ENCODE measurements at places on chromosomes 11 and 22.

GRCh38 chr11:31872076-31872443 lies 60.9 kb upstream of the PAX6 start:
- DNase-seq: no peak
- no peaks in the 10 kb centered on the region for H3K4me1 ChIP-seq
- H3K4me3 ChIP-seq: no peak overlapping the region
- H3K36me3 ChIP-seq: no peaks in the 10 kb centered on the region
- H3K27ac ChIP-seq: no peak overlapping the region
- H3K27me3 ChIP-seq: no peaks in the 10 kb centered on the region

- no peaks in the 10 kb centered on the region for H3K36me3 ChIP-seq
- H3K4me1 ChIP-seq: no peaks in the 10 kb centered on the region
These were observed 160.2 kb downstream of the KIRREL3 start for GRCh38 chr11:126840201-126840886.

DNA sequence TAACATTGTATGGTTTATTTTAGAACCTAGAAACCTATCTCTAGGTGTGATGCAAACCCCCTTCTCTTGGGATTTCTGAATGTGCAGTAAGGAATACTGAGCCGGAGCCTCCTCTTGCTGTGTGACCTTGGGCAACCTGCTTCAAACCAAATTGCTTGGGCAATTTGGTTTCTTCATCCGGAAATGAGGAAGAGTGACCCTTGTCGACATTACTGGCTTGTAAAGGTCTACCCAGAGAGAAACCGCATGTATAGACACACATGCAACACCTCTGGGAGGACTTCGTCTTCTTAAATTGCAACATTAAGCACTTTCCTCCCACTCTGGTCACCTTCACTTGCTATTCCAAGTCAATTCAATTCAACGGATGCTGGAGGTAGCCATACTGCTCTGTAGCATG lies 19.6 kb upstream of the TP53I11 start:
- H3K27me3 ChIP-seq: no peaks in the 10 kb centered on the region
- H3K4me1 ChIP-seq: no peaks in the 10 kb centered on the region
- no peak overlapping the region for H3K27ac ChIP-seq
- H3K4me3 ChIP-seq: no peak overlapping the region
- no peak for DNase-seq

- H3K4me1 ChIP-seq: peaks cover 10% of the 10 kb centered on the region
- DNase-seq: no peak
- no peak overlapping the region for H3K27ac ChIP-seq
- H3K27me3 ChIP-seq: no peaks in the 10 kb centered on the region
These were observed 1131.3 kb downstream of the BRD1 start for GRCh38 chr22:48696371-48696770.

- peaks cover 3% of the 10 kb centered on the region for H3K4me1 ChIP-seq
- H3K27me3 ChIP-seq: no peaks in the 10 kb centered on the region
- peak; percentile 79 for DNase-seq
- peak within 1 kb of the TSS; percentile 44 for H3K4me3 ChIP-seq
- H3K36me3 ChIP-seq: no peaks in the 10 kb centered on the region
- H3K27ac ChIP-seq: peak within 1 kb of the TSS; percentile 63
These were observed at the start of gene PDGFD for GRCh38 chr11:104164028-104164520. Gene PDGFD (minus strand): TSS chr11:104164147.

DNA sequence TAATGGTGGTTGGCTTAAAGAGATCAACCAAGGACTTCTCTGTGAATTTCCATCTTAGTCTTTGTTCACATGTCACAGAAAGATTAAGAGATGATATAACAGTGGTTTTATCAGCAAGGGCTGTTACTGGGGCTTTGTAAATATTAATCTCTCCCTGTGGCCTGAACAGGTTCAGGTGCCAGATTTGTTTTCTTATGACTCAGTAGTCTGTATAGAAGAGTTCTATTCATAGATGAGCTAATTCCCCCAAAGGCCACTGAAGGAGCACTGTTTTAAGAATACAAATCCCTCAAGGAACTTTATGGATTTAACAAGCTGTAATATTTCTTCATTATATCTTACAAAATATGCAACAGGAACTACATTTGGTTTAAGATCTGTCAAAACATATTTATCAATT lies 50.4 kb downstream of the TCP11L1 start:
- DNase-seq: no peak
- H3K4me1 ChIP-seq: no peaks in the 10 kb centered on the region
- H3K4me3 ChIP-seq: no peak overlapping the region
- H3K27me3 ChIP-seq: no peaks in the 10 kb centered on the region
- no peaks in the 10 kb centered on the region for H3K36me3 ChIP-seq
